Right ventricle myocardium superior (tissue), 1 donor: ENCODE measurements at places on chromosomes 12 and 14.

DNA sequence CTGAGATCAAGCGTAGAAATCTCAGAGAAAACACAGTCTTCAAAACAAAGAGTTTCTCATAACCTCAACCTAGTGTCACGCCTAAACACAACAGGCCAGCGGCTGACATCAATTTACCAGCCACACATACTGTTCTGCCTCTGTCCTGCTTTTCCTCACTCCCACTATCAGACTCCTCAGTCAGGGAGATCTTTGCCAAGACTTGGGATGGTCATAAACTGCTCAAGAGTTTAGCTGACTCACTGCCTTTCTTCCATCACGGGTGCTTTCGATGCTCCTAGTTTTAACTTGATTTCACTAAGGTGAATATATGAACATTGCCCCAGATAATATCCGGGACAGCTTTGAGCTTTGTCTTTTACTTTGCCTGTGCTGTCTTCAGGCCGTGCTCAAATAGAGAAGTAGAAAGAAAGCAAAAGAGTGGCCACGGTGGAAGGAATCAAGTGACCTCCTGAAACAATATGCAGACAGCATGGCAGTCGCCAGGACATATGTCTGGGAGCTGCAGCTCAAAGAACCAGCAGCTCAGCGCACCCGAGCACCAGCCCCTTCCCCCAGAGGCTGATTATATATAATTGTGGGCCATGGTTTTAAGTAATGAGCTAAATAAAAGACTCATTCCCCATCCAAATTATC is 12.1 kb downstream of the MDM1 start:
- no peak for DNase-seq

DNA sequence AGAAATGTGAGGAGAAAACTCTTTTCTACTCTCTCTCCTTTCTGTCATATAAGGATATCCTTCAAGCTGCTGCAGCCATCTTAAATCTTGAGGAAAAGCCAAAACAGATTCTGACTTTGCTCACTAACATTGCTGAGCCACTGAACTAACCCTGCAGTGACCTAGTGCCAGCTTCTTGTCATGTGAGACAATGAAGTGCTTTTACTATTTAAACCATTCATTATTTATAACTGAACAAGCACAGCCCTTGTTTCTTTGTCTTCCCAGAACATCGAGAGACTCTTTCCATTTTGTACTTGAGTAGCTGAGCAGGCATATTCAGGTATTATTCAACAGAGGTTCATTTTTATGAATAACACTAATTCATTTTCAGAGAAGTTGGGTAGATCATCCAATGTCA is 455.0 kb upstream of the TMPO start:
- no peak for DNase-seq

DNA sequence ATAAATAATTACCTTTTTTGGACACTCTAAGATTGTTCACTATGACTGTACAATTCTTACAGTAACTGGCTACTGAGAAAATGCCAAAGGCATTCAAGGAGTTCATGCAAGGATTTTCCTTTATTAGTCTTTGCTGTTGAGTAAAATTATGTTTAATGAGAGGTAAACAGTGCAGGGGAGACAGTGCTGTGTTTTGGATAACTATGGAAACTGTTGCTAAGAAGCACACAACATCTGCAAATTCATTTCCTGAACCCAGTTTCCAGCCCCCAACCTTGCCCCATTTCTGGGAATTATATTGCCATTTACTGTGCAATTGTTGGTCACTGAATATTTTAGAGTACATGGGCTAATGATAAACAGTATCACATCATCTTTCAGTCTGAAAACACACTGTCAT is 1005.8 kb downstream of the TRHDE start:
- no peak for DNase-seq

DNA sequence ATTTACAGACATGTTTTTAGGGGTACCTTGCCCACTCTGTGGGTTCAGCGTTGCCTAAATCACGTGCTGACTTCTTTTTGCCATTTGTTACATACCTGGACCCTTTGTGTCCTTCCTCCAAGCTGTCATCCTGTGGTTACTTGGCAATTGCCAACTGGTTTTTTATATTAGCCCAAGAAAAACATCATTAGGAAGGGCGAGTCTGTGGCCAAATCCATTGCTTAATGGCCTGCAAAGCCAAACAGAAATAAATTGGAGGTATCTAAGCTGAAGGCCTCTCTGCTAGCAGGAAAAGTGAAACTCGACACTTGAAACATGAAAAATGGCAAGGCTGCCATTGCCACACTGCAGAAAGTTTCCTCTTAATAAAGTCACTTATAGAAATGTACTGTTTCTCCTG is 190.4 kb downstream of the NUAK1 start:
- DNase-seq, result no peak

GRCh38 chr12:50806176-50806575 is 36.5 kb upstream of the TMPRSS12 start:
- no peak for DNase-seq

- no peak for DNase-seq
These were observed 9.0 kb upstream of the FKBP11 start for GRCh38 chr12:48934312-48934706.

GRCh38 chr12:119786539-119786938 is 90.6 kb downstream of the CIT start:
- DNase-seq, result no peak

GRCh38 chr12:24909667-24910066 is 39.2 kb downstream of the BCAT1 start:
- DNase-seq, result peak; percentile 57

DNA sequence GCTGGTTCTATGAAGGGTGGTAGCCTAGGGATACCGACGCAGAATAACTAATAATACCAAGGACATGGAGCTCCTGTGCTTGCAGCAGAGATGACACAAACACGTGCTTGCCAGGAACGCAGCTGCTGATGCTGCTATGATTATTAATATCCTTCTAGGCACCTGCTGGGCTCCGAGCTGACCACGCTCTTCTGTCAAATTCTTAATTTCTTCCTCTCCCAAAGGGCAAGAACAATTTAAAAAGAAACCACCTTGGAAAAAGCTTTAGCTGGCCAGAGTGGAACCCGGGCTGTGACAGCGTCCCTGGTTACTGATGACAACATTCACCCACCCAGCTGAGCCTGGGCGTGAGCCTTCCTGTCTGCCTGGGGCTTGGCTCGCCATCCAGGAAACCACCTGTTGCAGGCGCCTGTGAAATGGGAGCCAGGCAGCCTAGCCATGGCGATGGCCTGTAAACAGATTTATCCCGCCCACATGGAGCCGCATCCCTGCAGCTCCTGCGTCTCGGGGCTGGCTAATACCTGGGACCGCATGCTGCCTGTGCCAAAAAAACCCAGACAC is 28.8 kb downstream of the CLMN start:
- DNase-seq, result peak; percentile 73

- DNase-seq, result no peak
These were observed 18.3 kb upstream of the ATP2A2 start for GRCh38 chr12:110262442-110263388.

- DNase-seq, result no peak
These were observed 200.2 kb upstream of the NUDT4 start for GRCh38 chr12:93177208-93178153.

DNA sequence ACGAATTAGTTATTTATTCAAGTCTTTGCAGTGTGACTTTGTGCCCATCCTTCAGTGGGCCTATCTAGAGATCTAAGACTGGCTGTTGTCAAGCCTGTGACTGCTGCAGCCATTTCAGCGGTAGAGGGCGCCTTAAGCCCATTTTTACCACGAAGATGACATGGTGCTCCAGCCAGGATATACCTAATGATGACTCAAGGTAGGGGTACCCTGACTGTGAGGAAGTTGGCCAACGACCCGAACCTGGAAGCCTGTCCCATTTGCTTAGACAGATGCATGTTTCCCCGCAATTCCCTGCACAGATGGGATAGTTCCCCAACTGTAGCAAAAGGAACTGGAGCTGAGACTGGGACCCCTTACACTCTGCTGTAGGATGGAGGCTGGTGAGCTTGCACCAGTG is 41.3 kb downstream of the RAB3IP start:
- no peak for DNase-seq
